ENCODE measurements at places on chromosomes 7 and 10.

DNA sequence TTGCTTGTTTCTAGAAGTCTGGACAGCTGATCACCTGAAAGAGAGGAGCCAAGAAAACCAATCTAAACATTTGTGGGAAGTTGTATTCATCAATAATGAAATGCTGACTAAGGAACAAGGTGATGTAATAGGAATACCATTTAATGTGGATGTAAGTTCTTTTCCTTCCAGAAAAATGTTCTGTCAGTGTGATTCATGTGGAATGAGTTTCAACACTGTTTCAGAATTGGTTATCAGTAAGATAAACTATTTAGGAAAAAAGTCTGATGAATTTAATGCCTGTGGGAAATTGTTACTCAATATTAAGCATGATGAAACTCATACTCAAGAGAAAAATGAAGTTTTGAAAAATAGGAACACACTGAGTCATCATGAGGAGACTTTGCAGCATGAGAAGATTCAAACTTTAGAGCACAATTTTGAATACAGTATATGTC is 39.8 kb upstream of the ZNF37A start:
- no peak overlapping the region for H3K4me3 ChIP-seq
- H3K4me1 ChIP-seq = no peaks in the 10 kb centered on the region
- no peaks in the 10 kb centered on the region for H3K27me3 ChIP-seq
- no peak overlapping the region for H3K27ac ChIP-seq
- H3K36me3 ChIP-seq = peaks cover 16% of the 10 kb centered on the region
- DNase-seq = no peak

GRCh38 chr7:157751951-157752673 is 415.3 kb downstream of the DNAJB6 start:
- peaks cover 9% of the 10 kb centered on the region for H3K27me3 ChIP-seq
- no peak overlapping the region for H3K27ac ChIP-seq
- H3K4me1 ChIP-seq = peaks cover 3% of the 10 kb centered on the region
- no peak overlapping the region for H3K4me3 ChIP-seq
- DNase-seq = no peak

DNA sequence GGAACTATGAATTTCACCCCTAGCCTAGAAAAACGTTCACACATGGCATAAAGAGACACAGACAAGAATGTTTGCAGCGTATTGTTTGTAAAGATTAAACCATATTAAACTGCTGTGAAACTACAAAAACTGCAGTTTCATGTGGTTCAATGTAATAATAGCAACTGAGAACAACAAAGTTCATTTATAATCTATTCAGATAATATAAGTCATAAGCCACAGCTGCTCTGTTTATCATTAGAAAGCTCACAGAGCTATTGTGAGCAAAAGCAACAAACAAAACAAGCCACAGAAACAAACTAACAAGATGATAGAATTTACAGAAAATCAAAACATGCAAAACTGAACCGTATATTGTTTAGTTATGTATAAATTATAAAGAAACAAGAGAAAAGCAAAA is 113.5 kb downstream of the AHR start:
- H3K36me3 ChIP-seq = no peaks in the 10 kb centered on the region
- no peak for DNase-seq
- no peaks in the 10 kb centered on the region for H3K4me1 ChIP-seq
- H3K27ac ChIP-seq = no peak overlapping the region
- no peak overlapping the region for H3K4me3 ChIP-seq

DNA sequence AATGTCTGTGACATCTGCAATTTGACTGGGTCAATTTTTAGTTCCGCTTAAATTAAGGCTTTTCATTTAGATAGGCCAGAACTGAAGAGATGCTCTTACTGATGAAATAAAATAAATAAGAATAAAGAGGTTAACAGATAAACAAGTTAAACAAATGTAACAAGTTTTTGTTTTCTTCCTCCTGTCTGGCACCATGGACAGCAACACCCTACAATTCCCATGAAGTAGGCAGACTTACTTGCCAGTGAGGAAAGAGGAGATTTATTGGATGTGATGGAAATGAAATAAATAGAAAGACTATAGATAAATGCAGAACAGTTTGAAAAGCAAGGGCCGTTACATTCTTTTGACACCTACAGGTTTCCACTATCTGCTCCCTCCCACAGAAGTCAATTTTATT is 118.5 kb downstream of the AMPH start:
- H3K4me3 ChIP-seq = no peak overlapping the region
- peak; percentile 21 for DNase-seq
- H3K27ac ChIP-seq = no peak overlapping the region
- no peaks in the 10 kb centered on the region for H3K27me3 ChIP-seq

- H3K36me3 ChIP-seq = no peaks in the 10 kb centered on the region
- DNase-seq = peak; percentile 37
- H3K4me1 ChIP-seq = peaks cover 7% of the 10 kb centered on the region
- no peak overlapping the region for H3K27ac ChIP-seq
These were observed 46.5 kb downstream of the AMPH start for GRCh38 chr7:38584443-38585210.

- H3K27ac ChIP-seq = no peak overlapping the region
- no peaks in the 10 kb centered on the region for H3K27me3 ChIP-seq
These were observed 156.3 kb downstream of the NEURL1 start for GRCh38 chr10:103649654-103650423.

DNA sequence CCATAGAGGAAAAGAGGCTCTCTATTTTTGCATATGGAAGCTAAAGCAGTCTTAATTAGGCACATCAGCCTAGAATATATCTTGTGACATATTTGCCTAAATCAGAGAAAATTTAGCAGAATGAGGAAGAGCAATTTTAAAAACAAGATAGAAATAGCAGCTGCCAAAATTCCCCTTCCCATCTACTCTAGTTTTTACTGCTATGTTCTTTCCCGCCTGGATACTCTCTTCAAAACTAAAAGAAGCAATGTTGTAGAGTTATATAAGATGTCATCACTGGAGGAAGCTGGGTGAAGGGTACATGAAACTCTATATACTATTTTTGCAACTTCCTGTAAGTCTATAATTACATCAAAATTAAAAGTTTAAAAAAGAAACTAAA is 87.0 kb downstream of the ARMH3 start:
- no peaks in the 10 kb centered on the region for H3K4me1 ChIP-seq
- H3K27ac ChIP-seq = no peak overlapping the region
- H3K36me3 ChIP-seq = peaks cover 40% of the 10 kb centered on the region
- H3K4me3 ChIP-seq = no peak overlapping the region
- DNase-seq = peak; percentile 7

GRCh38 chr10:21194510-21194993 is 297.4 kb upstream of the NEBL start:
- no peaks in the 10 kb centered on the region for H3K4me1 ChIP-seq
- H3K36me3 ChIP-seq = no peaks in the 10 kb centered on the region
- no peak overlapping the region for H3K27ac ChIP-seq
- no peaks in the 10 kb centered on the region for H3K27me3 ChIP-seq

DNA sequence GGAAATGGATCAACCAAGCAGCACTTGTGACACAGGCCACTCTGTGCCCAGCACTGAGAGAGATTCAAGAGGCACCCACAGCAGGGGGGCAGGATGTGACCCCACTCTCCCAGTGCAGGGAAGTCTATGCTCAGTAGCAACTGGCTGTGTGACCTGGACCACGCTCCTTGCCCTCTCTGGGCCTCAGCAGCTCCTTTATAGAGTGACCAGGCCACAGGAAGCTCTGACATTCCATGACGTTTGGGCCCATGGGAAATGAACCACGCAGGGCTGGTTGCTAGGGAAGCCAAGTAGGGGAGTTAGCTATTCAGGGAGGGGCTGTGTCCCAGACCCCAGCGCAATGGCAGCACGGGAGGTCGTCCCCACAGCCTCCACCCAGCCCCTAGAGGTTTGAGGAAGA is 232.6 kb downstream of the USP6NL start:
- no peaks in the 10 kb centered on the region for H3K36me3 ChIP-seq
- H3K4me3 ChIP-seq = no peak overlapping the region
- H3K4me1 ChIP-seq = peaks cover 10% of the 10 kb centered on the region
- no peak overlapping the region for H3K27ac ChIP-seq

- peaks cover 44% of the 10 kb centered on the region for H3K4me1 ChIP-seq
- H3K27me3 ChIP-seq = no peaks in the 10 kb centered on the region
- H3K27ac ChIP-seq = peak overlapping the region; percentile 29
- DNase-seq = peak; percentile 69
- H3K4me3 ChIP-seq = no peak overlapping the region
- H3K36me3 ChIP-seq = no peaks in the 10 kb centered on the region
These were observed 161.4 kb downstream of the ELMO1 start for GRCh38 chr7:37287131-37287855.

- no peaks in the 10 kb centered on the region for H3K36me3 ChIP-seq
- no peak overlapping the region for H3K27ac ChIP-seq
- no peak overlapping the region for H3K4me3 ChIP-seq
- no peaks in the 10 kb centered on the region for H3K4me1 ChIP-seq
- DNase-seq = no peak
These were observed 64.9 kb upstream of the TAS2R16 start for GRCh38 chr7:123060446-123060845.

DNA sequence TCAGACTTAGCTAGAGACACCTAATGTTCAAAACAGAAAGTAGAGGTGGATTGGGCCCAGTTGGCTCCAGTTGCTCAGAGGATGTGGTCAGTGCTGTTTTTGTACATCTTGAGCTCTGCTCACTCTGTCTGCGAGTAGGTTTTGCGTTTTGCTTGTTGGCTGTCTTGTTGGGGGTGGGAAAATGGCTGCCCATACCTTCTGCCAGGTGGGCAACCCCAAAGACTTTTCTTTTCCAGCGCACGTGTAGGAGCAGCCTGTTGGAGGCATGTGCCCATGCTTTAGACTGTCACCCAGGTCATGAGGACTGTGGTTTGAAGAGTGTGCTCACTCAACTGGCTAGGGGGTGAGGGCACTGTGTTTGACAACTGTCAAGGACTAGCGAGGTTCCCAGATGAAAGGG is 73.9 kb downstream of the KAT6B start:
- H3K27ac ChIP-seq = no peak overlapping the region
- H3K36me3 ChIP-seq = peaks cover 5% of the 10 kb centered on the region
- H3K4me1 ChIP-seq = peaks cover under 1% of the 10 kb centered on the region

GRCh38 chr7:1449501-1449900 is 9.8 kb downstream of the MICALL2 start:
- no peak overlapping the region for H3K27ac ChIP-seq
- no peaks in the 10 kb centered on the region for H3K36me3 ChIP-seq
- no peak for DNase-seq
- H3K4me3 ChIP-seq = no peak overlapping the region

DNA sequence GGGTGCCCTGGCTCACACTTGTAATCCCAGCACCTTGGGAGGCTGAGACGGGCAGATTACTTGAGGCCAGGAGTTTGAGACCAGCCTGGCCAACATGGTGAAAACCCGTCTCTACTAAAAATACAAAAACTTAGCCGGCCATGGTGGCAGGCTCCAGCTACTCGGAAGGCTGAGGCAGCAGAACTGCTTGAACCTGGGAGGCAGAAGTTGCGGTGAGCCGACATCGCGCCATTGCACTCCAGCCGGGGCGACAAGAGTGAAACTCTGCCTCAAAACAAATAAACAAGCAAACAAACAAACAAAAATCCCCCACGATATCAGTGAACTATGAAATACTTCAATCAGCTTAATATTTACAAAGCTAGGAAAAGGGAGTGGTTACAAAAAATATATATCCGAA is 382.3 kb upstream of the KCND2 start:
- no peaks in the 10 kb centered on the region for H3K36me3 ChIP-seq
- DNase-seq = no peak
- no peaks in the 10 kb centered on the region for H3K27me3 ChIP-seq
- no peaks in the 10 kb centered on the region for H3K4me1 ChIP-seq

DNA sequence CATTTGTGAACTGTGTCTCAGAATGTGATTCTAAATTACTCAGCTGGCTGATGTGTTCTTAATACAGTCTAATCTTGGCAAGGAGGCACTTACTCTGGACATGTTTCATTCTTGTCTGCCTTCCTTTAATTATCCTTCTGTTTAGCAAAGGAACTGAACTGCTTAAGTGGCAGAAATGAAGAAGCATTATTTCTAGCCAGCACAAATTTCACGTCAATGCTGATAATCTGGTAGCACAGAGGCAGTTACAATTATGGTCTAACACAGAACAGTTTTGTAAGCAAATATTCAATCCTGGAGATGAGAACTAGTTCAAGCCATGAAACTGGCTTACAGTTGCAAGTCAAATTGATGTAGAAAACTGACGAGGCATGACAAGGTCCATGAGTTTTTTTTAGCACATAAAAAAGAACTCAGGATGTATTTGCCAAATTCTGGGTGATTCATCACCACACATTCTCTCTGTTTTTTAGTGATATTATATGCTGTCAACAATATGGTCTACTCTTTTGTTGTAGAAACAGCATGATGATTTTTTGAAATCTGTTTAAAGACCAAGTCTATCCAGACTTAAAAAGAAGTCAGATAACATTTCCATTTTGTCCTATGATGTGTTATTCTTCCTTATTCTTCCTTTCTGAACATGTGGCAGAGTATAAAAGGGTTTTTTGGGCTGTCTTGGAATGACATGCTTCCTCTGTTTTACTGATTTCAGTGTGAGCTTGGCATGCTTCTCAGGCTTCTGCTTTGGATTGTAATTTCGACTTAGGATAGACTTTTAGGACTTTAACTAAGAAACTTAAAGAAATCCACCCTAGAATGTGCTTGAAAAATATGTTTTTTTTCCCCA is 154.8 kb downstream of the DNAJB9 start:
- H3K27ac ChIP-seq = peak overlapping the region; percentile 66
- no peaks in the 10 kb centered on the region for H3K36me3 ChIP-seq
- peak; percentile 61 for DNase-seq
- H3K4me1 ChIP-seq = peaks cover 10% of the 10 kb centered on the region
- H3K4me3 ChIP-seq = no peak overlapping the region

- H3K36me3 ChIP-seq = no peaks in the 10 kb centered on the region
- H3K27me3 ChIP-seq = no peaks in the 10 kb centered on the region
- H3K4me1 ChIP-seq = no peaks in the 10 kb centered on the region
- H3K4me3 ChIP-seq = no peak overlapping the region
These were observed 26.8 kb upstream of the TRUB1 start for GRCh38 chr10:114911052-114911711.

- DNase-seq = peak; percentile 14
- H3K4me3 ChIP-seq = no peak overlapping the region
- no peak overlapping the region for H3K27ac ChIP-seq
These were observed 20.4 kb downstream of the BCCIP start for GRCh38 chr10:125843603-125844329.

DNA sequence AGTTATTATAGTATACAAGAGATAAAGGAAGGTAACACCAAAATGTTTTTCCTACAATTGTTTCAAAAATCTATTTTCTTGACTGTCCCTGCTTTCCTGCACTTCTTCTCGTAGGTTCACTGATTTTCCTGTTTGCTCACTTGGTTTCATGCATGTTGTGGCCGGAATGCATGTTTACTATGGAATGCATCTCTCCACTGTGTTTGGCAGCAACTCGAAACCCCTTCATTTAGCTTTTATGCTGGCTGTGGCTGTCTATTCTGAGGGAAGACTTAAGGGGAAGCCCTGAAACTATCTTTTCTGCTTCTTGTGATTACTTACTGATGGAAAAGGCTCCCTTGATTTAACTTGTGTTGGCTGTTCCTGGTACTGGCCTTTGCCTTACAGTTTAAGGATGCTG is 120.3 kb downstream of the NRG3 start:
- H3K36me3 ChIP-seq = no peaks in the 10 kb centered on the region
- H3K27me3 ChIP-seq = no peaks in the 10 kb centered on the region
- no peak overlapping the region for H3K27ac ChIP-seq
- no peaks in the 10 kb centered on the region for H3K4me1 ChIP-seq

- H3K27ac ChIP-seq = no peak overlapping the region
- H3K4me3 ChIP-seq = no peak overlapping the region
- H3K4me1 ChIP-seq = no peaks in the 10 kb centered on the region
- H3K36me3 ChIP-seq = no peaks in the 10 kb centered on the region
- no peak for DNase-seq
These were observed 54.6 kb downstream of the TEX36 start for GRCh38 chr10:125628104-125629049.

- no peaks in the 10 kb centered on the region for H3K36me3 ChIP-seq
- no peak overlapping the region for H3K4me3 ChIP-seq
- H3K4me1 ChIP-seq = no peaks in the 10 kb centered on the region
These were observed 181.6 kb upstream of the HDAC9 start for GRCh38 chr7:18313965-18314364.

GRCh38 chr7:14622559-14622958 is 280.0 kb downstream of the DGKB start:
- H3K27me3 ChIP-seq = no peaks in the 10 kb centered on the region
- H3K27ac ChIP-seq = no peak overlapping the region
- peak; percentile 70 for DNase-seq
- no peak overlapping the region for H3K4me3 ChIP-seq
